ENCODE measurements at places on chromosomes 2 and 18.

DNA sequence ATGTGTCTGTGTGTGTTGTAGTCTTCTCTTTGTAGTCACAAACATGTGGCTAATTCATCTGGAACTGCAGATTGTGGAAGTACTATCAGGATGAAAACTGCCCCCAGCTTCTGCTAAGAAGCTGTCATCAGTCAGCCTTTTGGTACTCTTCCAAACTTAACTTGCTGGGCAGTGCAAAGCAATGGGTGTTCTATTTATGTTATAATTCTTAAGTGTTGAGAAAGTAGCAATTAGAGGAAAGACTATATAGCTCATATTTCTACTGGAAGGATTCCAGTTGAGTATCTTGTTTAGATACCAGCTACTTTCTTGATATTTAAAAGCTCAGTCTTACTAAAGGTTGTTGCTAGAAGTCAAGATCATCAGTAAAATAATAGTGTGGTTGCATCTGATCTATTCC, 52.1 kb downstream of the SLC38A11 start:
- DNase-seq = no peak

- DNase-seq = no peak
These were observed 199.0 kb downstream of the LPIN1 start for GRCh38 chr2:11945139-11946126.

DNA sequence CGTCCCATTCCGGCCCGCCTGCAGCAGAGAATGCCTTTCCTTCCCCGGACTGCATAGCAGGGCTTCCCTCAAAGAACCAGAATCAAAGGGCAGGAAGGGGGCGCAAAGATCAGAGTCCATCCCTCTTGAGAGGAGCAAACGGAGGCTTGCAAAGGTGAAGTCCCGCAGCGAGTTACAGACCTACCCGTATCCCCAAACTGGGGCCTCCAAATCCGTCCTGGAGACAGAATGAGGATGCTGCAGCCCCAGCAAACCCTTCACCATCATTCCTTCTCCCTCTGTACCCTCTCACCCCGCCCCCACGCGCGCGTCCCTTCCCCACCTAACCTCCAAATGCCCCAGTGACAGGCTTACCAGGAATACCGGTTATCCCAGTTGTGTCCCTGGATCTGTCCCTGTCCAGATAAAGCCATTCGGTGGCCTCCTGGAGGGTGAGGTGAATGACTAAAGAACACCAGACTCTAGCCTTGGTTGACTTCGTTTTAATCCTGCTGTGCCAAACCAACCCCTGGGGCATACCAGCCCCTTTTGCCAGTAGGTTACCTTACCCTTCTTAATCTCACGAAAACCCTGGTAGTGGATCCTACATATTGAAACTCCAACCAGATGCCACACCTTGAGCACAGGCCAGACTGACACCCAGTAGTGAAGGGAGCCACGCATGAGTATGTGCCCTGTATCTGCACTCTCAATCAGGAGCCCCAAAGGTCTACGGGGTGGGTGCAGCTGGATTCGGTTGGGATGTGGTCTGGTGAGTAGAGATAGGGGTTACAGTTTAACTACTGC, 961 bp upstream of the SLC40A1 start:
- peak; percentile 36 for DNase-seq

DNA sequence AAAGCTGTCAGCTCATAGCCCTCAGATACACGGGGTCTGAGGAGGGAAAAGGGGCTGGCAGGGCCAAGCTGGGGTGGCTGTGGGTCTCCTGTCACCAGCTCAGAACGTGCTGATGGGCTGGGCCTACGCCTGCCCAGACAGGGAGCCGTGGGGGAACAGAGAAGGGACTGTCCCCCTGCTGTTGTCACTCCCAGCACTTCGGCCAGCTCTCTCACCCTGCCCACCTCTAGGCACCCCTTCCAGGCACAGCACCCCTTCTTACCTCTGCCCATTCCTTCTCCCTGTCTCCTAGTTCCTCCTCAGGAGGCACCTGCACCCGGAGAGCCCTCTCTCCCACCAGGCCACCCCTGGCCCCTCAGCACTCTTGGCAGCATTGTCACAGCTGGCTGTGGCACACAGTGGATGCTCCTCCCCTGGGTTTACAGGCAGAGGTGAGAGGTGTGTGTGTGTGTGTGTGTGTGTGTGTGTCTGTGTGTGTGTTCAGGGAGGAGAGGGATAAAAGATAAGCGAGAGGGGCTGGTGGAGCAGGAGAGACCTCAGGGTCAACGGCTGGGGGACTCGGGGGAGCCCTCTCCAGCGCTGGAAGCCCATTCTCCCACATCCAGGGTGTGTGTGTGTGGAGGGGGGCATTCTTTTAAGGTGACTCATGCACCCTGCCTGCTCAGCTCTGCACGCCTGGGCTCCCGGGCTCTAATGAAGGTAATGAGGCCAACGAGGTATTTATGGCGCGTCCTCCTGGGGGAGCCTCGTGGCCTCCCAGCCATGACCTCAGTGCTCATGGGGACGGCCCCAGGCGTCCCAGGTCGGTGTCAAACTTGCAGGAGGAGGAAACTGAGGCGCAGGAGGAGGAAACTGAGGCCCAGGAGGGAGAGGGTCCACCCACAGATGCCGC, 66.1 kb upstream of the SMAD7 start:
- no peak for DNase-seq

DNA sequence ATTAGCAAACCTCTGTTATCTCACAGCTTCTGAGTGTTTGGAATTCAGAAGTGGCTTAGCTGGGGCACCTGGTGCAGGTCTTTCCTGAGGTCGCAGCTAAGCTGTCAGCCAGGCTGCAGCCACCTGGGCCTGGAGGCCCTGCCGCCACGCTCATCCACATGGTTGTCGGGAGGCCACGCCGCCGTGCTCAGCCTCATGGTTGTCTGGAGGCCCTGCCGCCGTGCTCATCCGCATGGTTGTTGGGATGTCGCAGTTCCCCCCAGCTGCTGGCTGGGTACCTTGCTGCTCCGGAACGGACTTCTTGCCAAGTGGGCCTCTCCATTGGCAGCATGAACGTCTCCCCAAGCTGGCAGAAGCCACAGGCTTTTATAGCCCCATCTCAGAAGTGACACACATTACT, 24.3 kb upstream of the MPPE1 start:
- DNase-seq = no peak
